Panc1 (cell line): ENCODE measurements at places on chromosomes 5 and 9.

GRCh38 chr5:160266752-160267345 lies 37.5 kb downstream of the FABP6 start:
- DNase-seq = no peak

DNA sequence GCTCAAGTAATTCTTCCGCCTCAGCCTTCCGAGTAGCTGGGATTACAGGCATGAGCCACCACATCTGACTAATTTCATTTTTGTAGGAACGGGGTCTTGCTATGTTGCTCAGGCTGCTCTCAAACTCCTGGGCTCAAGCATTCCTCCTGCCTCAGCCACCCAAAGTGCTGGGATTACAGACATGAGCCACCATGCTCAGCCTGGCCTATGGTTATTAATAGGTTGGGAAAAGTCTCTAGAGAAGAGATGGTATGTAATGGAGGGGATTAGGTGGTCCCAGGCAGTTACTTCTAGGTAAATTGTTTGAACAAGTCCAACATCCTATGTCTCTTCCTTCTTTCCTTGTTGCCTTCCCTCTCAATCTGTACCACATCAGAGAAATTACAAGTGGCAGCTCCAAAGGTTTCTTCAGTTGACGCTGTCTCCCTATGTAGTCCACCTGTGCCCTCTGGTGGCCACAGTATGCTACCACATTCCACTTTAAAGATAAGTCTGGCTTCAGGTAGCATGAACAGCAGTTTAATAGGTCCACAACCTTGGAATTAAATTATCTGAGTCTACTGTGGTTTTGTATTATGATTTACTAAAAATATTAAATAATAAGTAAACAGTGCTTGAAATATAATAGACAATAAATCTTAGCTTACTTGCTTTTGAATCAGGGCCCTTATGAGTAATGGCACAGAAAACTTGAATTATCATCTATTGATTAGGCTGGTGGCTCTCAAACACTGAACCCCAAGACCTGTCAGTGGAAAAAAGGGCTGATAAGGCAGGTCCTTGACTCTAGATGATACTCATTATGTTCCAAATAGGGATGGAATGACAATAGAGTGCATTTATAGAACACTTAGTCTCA lies 9.7 kb downstream of the TIGD6 start:
- DNase-seq = peak; percentile 82

DNA sequence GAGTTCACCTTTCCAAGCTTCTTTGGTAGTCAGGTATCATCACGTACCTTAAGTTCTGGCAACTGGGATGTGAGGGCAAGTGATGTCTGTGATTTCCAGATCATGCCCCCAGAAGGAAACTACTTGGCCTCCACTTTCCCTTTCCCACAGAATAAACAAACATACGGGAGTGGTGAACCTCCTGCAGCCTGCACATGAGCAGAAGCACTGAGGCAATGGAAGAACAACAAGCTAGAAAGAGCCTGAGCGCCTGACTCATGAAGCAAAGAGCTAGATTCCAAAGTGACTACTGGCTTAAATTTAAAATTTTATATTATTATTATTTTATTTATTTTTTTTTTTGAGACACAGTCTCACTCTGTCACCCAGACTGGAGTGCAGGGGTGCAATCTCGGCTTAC lies 35.0 kb downstream of the ARL15 start:
- DNase-seq = no peak

GRCh38 chr5:129963359-129963758 lies 59.1 kb downstream of the CHSY3 start:
- no peak for DNase-seq

GRCh38 chr9:35415402-35416097 lies 74.4 kb upstream of the RUSC2 start:
- DNase-seq = no peak

GRCh38 chr9:118644066-118644465 lies 725.2 kb downstream of the BRINP1 start:
- no peak for DNase-seq

DNA sequence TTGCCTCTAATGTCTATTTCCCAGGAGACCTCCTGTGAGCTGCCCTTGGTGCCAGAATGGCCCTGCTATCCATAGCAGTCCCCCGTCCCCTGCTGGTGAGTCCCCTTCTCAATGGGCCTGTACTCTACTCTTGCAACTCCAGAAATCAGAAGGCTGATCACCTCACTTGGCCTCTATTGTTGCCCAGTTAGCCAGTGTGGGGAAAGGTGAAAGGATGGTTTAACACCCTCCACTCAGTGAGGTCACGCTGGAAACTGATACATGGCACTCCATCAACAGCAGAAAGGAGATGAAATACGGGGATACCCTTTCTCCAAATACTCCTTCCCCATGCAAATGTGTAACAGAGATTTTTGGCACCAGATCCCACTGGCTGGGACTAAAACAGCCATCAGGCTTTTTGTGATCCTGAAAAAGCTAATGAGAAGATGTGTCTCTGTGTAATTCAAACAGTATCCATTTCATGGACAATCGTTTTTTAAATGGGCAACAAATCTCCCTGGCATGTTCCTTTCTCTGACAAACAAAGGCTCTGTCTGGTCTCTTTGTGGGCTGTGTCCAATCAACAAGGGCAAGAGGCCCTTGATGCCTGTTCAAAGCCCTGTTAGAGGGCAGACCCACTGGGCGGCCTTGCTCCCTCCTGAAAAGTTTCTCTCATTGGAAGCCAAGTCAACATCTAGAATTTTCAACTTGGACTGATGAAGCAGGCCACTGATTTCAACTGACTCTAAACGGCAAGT lies 343.7 kb downstream of the SPOCK1 start:
- DNase-seq = no peak

GRCh38 chr9:105890046-105890822 lies 195.9 kb downstream of the TMEM38B start:
- DNase-seq = no peak

- DNase-seq = no peak
Measured at GRCh38 chr9:27719711-27720110, 146.4 kb upstream of the C9orf72 start.

- DNase-seq = no peak
Measured at GRCh38 chr5:66567474-66567873, 28.7 kb upstream of the MAST4 start.

DNA sequence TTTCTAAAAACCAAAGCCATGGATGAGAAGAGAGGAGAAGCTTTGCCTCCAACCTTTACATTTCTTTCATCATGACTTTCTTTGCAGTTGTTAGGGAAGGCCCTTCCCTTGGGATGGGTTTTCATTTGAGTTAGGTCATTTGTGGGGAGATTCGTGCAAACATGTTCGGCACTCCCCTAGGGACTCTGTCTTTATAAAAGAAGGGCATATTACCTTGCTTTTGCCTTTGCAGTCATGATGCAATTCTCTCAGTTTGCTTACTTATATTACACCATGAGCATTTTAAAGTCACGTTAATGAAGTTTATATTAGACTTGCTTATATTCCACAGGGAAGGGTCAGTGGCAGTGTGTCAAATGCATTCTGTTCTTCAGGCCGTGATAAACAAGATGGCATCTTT lies 289.3 kb upstream of the WWC1 start:
- no peak for DNase-seq

- no peak for DNase-seq
Measured at GRCh38 chr9:113155911-113156588, 5.2 kb downstream of the SLC31A2 start.

DNA sequence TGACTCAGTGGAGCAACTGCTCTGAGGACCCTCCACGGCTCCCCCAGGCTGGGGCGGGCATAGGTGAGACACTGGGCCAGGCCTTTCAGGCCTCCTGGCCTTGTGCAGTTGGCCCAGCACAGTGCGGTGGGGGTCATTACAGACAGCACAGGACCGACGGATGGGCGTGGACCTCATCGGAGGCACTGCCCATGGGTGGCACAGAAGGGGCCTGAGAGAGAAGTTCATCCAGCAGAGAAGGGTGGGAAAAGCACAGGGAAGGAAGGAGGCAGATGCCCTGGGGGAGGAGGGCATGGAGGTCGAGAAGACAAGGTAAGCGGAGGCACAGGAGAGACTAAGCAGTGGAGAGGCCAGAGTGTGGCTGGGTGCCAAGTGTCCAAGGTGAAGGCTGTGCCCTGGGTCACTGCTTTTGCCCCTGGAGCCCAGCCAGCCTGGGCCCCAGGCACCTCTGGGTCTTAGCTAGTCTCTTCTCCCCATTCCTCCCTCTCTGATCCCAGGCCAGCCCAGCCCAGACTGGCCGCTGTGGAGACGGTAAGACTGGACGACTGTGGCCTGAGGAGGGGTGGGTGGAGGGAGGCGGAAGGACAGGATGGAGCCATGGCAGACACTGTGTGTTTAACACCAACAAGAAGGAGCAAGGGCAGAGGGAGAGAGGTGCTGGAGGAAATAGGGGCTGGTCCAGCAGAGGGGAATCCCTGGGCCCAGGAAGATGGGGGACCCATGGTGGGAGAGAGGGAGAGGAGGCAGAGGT lies 5.7 kb downstream of the IL3 start:
- DNase-seq = no peak

DNA sequence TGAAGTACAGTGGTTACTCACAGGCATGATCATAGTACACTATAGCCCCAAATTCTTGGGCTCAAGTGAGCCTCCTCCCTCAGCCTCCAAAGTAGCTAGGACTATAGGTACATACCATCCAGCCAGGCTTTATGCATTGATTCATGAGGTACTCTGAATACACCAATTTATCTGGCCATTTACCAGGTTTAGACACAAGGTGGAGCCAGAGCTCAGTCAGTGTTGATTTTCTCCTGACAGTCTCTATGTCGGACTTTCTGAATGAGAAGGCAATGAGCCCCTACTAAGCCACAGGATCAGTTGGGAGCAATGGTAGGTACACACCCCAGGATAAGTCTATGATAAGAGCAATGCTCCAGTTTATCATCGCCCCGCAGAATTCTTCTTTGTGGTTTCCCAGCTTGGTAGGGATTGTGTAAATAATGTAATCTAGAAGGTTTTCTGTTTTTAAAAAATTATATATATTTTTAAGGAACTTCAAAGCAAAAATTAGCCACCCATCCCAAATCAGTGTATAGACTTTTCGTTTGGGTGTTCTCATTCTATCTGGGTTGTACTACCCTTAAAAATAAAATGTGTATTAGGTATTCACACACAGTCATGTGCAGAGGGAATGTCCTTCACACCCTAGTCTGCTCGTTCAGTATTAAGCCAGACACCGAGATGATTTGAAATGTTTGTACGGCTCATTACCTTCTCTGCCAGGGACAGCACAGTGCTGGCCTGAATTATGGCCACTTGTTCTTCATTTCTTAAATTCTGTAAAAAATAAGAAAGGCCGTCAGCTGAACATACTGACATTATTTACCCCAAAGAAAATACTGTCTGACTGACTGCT lies 118.4 kb upstream of the DPYSL3 start:
- DNase-seq = peak; percentile 53

- no peak for DNase-seq
Measured at GRCh38 chr9:135199489-135199888, 112.0 kb downstream of the OLFM1 start.

DNA sequence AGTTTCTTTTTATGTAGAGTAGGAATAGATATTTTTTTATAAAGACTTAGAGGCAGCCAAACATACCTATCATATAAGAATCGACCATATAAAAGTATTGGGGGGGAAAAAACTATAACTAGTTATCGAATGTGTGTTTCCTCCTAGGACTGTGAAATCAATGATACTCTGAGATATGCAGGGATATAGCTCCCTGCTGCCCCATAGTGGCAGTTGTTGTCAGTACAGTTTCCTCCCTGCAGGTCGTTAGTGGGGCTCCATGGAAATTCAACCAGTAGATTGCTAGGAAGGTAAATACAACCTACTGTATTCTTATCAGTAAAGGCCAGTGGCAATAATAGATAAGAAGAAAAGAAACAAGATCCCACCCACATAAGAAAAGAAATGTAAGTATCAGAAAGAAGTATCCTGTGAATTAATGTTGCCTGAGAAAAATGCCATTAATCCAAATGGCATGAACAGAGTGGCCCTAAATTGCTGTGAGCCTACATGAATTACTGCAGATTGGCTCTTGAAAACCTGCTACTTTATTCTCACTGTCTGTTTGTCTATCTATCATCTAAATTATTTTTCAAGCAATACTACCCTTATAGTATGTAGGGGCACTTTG lies 136.9 kb upstream of the FBN2 start:
- DNase-seq = peak; percentile 15

GRCh38 chr9:3528451-3528850 lies 2.6 kb upstream of the RFX3 start:
- DNase-seq = no peak

GRCh38 chr5:169561893-169562292 lies 21.7 kb upstream of the SPDL1 start:
- no peak for DNase-seq

DNA sequence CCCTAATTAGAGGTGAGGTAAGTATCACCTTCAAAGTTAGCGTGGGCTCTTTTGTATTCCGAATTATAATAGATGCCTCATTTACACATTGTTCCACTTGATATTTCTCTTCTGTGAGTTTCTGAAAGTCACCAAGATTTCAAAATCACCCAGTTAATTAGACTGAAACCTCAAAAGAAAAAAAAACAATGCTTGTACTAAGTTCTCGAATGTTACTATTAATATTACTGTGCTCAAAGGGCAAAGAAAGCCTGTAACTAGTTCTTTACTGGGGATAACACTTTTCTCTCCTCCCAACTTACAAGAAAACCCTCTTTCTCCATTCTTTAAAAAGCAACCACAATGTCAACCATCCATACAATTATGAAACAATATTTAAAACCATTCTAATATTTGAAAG lies 98.5 kb downstream of the STRBP start:
- DNase-seq = no peak

DNA sequence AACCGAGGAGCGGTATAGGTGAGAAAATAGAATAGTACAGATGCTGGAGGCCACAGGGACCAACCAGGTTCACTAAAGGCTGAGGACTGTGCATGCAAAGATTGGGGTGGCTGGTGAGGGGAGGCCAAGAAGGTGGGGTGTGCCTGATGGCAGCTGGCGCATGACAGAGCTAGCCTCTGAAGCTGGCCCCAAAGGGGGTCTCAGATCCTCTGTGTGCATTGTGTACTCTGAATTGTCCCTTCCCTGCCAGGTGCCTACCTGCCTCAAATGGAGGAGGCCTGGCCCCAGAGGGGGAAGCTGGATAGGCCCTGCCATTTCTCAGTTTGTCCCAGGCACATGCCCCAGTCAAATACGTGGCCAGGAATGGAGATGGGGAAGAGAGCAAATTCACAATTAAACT lies 63.1 kb downstream of the CRB2 start:
- DNase-seq = no peak

DNA sequence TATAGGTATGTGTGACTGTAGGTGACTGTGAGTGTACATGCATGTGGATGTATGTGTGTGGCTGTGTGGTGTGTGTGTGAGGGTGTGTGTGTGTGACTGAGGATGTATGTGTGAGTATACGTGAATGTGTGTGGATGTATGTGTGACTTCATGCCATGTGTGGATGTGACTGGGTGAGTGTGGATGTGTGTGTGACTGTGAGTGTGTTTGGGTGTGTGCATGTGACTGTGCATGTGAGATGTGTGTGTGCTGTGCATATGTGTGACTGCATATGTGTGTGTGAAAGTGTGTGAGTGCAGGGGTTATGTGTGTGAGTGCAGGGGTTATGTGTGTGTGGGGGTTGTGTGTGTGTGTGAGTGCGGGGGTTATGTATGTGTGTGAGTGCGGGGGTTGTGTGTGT lies 42.3 kb downstream of the RXRA start:
- DNase-seq = no peak

DNA sequence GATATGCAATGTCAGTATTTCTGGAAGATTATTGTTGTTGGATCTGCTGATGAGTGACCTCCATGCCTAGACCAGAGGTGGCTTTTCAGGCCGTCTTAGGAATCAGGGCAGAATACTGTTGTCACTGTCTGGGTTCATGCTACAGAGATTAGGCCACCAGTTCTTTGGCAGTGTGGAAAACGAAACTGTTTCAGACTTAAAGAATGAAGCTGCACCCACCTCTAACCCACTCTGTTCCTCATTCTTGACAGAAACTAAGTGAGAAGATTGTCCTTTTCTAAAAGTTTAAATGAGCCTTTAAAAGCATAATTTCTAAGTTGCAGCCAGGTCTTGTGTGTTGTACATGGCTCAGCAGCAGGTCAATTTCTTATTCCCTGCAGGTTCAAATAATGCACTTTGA lies 444.3 kb downstream of the ENC1 start:
- DNase-seq = no peak
